ENCODE measurements at places on chromosomes 2 and 18. TPM values are rescaled to one million over a fixed set of nuclear protein-coding genes. Genes with fewer than 3 reads are reported as not detected.
A peak's percentile ranks its signal among the peaks of the same experiment; 100 is the strongest.

The GAL3ST2 gene
- total RNA-seq, result 0.43 TPM

DNA sequence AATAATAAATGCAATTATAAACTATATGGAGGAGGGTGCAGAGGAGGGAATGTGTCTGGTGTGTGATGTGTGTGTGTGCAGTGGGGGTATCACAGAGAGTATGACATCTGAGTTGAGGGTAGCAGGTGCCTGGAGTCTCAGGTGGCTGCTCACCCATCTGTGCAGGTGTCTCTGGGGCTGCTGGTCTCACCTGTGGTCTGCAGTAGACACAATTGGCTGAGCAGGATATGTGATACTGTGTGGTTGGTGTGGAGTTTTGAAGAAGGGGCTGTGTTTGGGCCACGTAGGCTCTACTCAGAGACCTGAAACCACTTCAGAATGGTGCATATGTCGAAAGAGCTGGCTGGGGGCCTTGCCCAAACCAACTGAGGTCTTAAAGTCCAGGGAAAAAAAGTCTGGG lies 17.0 kb downstream of the FABP1 start:
- DNase-seq, result no peak

DNA sequence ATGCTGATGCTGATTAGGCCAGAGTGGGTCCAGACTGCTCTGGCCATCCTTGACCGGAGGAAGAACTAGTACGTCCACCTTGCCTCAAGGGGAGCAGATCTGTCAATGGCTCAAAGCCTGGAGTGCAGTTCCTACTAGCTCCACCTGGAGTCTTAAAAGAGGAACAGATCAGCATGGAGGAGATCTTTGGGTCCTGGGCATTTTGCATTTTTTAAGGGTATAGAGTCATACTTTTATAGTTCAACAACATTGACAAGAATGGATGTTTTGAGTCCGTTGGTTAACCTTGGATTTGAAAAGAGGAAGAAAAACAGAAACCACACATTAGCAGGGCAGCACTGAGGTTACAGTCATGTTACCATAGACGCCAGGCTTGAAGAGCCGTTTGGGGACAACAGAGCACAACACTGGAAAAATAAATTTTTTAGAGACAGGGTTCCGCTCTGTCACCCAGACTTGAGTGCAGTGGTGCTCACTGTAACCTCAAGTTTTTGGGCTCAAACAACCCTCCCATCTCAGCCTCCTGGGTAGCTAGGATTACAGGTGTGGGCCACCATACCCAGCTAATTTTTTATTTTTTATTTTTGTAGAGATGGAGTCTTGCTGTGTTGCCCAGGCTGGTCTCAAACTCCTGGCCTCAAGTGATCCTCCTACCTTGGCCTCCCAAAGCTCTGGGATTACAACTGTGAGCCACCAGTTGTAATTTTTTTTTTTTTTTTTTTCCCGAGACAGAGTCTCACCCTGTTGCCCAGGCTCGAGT lies 78.5 kb downstream of the PRKCE start:
- no peak for DNase-seq

GRCh38 chr2:99279969-99280695 lies 20.9 kb downstream of the LYG1 start:
- DNase-seq, result peak; percentile 56

- no peak for DNase-seq
These were observed 13.9 kb downstream of the ASB18 start for GRCh38 chr2:236250286-236250685.
